Fibroblast of skin of left biceps (primary cell): ENCODE measurements at places on chromosomes 4 and X.

- DNase-seq = no peak
These were observed at the start of gene NMU for GRCh38 chr4:55635741-55636655. NMU (minus strand) TSS chr4:55636298; CDS start chr4:55636192, 106 bp downstream.

DNA sequence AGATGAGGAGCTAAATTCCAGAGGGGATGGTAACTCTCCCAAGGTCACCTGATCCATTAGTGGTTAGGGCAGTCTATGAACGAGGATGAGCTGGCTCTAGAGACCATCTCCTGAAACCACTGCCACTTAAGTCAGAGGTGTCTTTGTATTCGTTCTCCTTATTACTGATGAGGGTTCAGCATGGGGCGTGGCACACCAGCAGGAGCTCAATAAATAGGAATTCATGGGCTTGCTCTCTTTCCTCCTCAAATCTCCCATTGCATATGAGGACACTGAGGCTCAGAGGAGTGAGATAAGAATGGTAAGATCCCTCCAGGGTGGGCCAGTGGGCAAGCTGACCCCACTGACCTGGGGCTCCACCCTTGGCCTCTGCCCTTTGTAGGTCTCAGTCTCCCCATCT lies 1.7 kb upstream of the GATA1 start:
- no peak for DNase-seq

DNA sequence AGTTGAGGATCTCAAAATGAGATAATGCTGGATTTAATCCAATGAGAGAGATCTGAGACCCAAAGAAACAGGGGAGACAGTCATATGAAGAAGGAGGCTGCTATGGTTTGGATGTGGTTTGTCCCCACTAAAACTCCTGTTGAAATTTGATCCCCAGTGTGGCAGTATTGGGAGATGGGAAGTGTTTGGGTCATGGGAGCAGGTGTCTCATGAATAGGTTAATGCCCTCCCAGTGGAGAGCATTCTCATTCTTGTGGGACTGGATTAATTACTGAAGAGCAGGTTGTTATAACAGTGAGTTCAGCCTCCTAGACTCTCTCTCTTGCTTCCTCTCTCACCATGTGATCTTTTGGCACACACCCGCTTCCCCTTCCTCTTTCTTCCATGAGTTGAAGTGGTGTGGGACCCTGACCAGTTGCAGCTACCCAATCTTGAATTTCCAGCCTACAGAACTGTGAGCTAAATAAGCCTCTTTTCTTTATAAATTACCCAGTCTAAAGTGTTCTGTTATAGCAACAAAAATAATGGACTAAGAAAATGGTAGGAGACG lies 70.3 kb downstream of the PPEF2 start:
- no peak for DNase-seq

DNA sequence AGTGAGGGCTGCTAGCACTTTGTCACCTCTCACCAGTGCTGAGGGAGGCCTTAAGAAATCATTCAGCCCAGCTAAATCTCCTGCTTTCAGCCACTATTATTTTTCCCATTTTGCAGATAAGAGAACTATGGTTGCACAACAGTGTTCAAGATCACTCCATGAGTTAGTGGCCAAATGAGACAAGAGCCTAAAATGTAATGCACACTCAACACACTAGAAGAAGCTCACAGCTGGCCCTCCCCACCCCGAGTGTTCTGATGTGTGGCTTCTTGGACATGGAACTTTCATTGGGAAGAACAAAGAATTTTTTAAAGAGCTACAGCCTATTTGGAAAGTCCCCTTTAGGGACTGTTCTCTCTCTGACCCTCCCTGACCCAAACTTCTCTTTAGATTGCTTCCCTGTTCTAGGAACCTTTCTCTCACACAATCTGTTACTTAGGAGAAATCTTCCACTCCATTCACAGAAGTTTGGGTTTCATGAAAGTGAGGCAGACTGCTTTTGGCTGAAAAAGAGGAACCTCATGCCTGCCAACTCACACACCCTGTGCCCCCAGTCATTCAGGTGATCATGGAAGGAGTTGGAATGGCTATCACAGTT lies 44.0 kb upstream of the CT47C1 start:
- DNase-seq = no peak

- no peak for DNase-seq
These were observed 87.7 kb downstream of the FAM13A start for GRCh38 chr4:88969271-88969670.

DNA sequence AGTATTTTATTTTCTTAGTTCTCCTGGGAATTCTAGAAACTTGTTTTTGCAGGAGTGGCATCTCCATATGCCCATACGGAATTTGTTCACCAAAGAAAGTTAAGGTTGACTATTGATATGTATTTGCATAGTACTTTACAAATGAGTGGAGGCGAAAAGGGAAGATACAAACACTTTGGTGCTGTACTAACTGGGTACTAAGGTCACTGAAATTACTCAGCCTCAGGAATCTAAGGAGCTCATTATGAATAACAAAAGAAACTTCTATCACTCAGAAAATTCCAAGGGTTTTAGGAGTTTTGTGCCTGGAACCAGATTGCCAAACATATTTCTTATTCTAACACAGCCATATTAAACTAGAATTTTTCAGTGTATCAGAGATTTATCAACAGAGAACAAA lies 27.4 kb upstream of the TMPRSS11B start:
- no peak for DNase-seq

DNA sequence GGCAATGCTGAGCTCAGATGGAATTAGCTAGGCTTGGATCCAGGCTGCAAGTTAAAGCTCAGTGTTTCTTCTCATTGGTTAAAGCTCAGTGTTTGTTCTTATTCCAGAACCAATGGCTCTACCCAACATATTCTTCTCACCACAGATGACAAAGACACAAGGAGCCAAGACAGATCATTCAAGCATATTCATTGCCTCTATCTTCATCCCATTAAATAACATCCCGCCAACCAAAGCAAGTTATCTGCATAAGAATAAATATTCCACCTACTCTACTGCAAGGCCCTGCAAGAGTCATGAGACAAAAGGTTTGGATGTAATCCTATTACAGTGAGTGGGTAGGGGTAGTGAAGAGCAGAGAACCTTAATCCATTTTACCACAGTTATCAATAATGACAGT lies 766.5 kb downstream of the C4orf33 start:
- DNase-seq = no peak

- no peak for DNase-seq
These were observed 14.1 kb upstream of the CYTL1 start for GRCh38 chr4:5033281-5033841.

DNA sequence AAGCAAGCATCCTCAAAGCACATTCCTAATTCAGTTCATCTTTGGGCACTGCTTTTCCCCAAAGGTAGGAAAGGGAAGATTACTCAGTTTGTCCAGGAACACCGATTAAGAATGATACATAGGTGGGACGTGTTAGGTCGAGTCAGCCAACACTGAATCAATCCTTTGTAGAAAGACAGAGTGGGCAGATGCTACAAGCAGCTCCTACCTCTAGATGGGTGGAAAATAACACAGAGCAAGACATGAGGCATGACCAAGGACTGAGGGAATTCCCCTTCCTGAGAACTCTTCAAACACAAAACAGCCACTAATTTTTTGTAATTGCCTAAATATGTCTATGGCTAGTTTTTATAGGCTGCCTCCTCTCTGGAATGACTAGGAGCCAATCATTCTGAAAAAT lies 331.7 kb downstream of the HNRNPD start:
- no peak for DNase-seq

- DNase-seq = no peak
These were observed 288.0 kb upstream of the SFRP2 start for GRCh38 chr4:154076921-154077320.

DNA sequence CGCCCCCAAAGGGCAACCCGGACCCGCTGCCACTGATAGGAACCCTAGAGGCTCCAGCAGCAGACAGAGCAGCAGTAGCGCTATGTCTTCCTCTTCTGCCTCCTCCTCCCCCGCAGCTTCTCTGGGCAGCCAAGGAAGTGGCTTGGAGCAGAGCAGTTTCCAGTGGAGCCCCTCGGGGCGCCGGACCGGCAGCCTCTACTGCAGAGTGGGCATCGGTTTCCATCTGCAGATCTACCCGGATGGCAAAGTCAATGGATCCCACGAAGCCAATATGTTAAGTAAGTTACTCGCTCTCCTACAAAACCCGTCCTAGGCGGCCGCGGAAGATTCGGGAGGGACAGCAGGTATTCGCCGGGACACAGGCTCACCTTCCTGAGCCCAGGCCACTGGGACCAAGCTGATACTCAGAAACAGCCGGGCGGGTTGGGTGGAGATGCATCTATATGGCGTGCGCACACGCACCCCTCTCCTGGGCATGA lies 477 bp downstream of the FGF5 start:
- DNase-seq = no peak

- DNase-seq = no peak
These were observed 236.0 kb upstream of the SLIT2 start for GRCh38 chr4:20015636-20016224.

DNA sequence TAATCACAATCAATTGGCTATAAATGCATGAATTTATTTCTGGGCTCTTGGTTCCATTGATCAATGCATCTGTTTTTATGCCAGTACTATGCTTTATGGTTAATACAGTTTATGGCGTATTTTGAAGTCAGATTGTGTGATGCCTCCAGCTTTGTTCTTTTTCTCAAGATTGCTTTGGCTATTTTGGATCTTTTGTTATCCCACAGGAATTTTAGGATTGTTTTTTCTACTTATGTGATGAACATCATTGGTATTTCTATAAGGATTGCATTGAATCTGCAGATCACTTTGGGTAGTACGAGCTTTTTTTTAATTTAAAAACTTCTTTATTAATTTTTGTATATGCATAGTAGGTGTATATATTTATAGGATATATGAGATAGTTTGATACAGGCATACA lies 338.7 kb upstream of the IGFBP7 start:
- no peak for DNase-seq

- no peak for DNase-seq
These were observed 213.6 kb downstream of the FBXO8 start for GRCh38 chr4:174069848-174070330.

GRCh38 chr4:122661176-122662160 lies 40.6 kb upstream of the IL21 start:
- DNase-seq = no peak

- no peak for DNase-seq
These were observed 142.8 kb upstream of the RPL34 start for GRCh38 chr4:108477527-108478108.

DNA sequence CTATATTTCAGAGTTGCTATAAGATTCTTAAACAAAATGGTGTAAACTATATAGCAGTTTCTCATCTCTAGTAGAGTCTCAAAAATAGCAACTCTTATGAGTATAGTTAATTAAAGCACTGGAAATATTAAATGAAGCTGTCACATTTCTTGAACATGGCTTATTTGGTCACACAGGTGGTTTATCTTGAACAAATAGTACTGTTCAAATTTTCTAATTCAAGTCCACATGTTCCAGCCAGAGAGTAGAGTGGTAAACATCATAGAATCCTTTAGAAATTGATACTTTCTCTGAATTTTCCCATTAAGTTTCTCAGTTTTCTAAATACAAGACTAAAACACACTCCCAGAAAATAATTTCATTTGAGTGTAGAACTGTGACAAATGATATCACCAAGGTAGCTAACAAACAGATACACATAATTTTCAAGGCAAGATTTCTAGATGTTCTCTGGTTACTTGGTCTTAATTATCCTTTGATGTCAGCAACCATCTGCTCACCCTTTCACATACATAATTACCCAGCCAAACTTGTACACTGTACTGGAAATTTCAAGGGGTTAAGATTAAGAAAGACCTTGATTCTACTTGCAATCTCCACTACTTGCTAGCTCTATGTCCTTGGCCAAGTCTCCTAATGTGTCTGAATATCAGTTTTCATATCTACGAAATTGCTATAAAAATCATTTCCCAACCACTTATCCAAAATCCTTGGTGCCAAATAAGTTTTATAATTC lies 24.3 kb upstream of the PAK3 start:
- no peak for DNase-seq

- no peak for DNase-seq
These were observed 130.2 kb downstream of the CHRDL1 start for GRCh38 chrX:110665223-110666002.

DNA sequence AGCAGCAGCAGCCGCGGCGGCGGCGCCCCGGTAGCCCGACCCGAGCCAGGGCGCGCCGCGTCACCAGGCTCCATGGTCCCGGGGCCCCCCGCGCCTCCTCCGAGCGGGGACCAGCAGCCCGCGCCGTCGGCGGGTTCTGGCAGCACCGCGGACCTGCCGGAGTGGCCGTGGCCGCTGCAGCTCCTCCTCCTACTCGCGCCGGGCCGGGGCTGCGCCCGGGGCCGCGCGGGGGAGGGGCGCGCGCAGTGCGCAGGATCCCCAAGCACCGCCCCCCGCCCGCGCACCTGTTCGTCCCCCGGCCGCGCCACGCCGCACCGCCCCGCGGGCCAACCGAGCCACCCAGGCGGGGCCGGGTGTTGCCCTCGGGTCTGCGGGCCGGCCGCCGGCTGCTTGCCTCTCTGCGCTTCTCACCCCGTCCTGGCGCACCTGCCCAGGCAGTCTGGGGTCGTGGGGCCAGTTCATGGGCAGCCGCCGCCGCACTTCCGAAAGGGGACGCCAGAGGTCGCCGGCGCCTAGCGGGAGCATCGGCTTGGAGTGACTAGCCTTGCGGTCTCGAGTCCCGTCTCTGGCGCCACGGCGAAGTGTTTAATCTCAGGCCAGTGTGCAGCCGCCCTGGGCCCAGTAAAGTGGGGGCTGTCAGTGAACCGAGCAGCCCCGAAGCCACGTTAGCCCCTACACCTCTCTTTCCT lies at the start of gene SLC9A7:
Gene SLC9A7 (minus strand): TSS at position 163 of the 689 bp plus-strand sequence. CDS start 89 bp downstream, at position 74.
- DNase-seq = no peak

GRCh38 chr4:26893491-26893890 lies 32.9 kb downstream of the STIM2 start:
- no peak for DNase-seq

GRCh38 chr4:162707962-162708361 lies 458.7 kb downstream of the NAF1 start:
- DNase-seq = no peak

GRCh38 chr4:155617296-155617695 lies 49.4 kb upstream of the GUCY1A1 start:
- DNase-seq = no peak

- no peak for DNase-seq
These were observed 132.5 kb downstream of the PLS3 start for GRCh38 chrX:115693476-115693875.

DNA sequence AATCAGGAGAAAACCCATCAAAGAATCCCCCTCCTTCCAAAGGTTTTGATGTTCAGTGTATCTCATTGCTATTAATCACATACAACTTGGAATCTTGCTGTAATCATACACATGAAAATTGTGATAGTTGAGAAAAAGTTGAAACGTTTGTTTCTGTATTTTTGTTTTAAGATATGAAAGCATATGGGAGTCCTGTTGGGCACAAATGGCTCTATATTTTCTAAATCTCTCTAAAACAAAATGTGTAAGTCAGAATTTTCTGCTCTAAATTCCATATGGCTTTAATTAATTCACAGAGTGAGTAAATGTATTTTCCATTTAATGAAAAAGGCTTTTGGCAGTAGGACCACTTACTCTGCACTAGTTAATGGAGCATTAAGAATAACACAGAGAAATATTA lies 140.2 kb downstream of the MOSPD2 start:
- DNase-seq = no peak

DNA sequence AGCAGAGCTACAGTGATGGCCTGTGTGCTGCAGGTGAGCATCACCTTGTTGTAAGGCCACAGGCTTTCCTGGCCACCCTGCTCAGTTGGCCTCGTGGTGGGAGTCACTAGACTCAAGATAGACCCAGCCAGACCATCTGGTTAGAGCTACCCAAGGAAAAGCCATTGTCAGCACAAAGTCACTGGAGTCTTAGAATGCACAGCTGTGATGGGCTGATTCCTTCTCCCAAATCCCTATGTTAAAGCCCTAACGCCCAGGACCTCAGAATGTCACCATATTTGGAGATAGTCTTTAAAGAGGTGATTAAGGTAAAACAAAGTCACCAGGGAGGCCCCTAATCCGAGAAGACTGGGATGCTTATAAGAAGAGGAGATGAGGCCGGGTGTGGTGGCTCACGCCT lies 173.4 kb downstream of the DHRSX start:
- DNase-seq = no peak
